NCI-H1048 (cell line): ENCODE measurements at places on chromosomes 6 and 20.

- no peak for DNase-seq
Measured at GRCh38 chr20:7980332-7981046, 39.1 kb downstream of the TMX4 start.

DNA sequence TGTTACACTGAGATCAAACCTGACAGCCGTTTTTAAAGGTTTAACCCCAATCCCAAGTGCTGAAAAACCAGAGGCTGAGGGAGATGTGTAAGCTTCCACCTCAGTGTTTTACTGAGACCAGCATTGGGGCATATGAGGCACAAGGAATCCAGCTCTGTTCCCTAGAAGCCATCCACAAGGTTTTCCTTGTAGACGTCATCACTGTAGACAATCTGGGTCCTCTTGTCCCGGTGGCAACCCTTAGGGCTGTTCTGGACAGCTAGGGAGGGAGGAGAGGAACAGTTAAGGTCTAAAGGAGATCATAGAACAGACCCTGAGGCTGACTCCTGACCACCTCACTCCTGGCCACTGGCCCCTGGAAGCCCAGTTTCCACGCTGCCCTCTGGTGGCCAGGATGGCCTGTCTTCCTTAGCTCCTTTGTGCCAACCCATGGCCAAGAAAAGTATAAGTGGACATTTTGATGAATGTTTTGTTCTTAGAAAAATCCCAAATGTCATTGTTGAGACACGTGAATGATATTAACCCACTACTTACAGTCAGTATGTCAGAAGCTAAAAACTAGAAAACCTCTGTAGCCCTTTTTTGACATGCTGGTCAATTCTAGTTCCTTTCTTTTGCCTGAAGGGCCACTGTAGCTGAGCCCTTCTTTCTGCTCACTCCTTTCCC lies 6.4 kb downstream of the CFB start:
- DNase-seq = no peak

- DNase-seq = no peak
Measured at GRCh38 chr6:150004101-150004782, 21.1 kb downstream of the RAET1L start.

- DNase-seq = no peak
Measured at GRCh38 chr6:123658848-123659247, 22.1 kb upstream of the TRDN start.

DNA sequence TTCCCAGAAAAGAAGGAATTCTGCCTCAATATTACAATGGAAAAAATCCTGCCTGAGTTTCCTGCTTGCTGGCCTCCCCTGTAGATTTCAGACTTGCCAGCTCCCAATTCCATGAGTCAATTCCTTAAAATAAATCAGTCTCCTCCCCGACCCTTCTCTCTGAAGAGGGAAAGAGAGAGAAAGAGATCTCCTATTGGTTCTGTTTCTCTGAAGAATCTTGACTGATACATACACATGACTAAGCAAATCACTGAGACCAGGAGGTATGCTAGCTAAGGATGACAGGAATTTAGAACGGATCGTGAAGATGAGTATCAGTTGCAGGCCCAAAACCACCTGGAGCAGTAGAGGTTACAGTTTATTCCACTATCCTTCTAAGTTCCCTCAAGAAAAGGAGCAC lies 11.3 kb upstream of the RBM24 start:
- no peak for DNase-seq

- DNase-seq = no peak
Measured at GRCh38 chr6:92121228-92121627, 1298.1 kb downstream of the EPHA7 start.

- no peak for DNase-seq
Measured at GRCh38 chr6:42819803-42820511, 38.1 kb downstream of the BICRAL start.

DNA sequence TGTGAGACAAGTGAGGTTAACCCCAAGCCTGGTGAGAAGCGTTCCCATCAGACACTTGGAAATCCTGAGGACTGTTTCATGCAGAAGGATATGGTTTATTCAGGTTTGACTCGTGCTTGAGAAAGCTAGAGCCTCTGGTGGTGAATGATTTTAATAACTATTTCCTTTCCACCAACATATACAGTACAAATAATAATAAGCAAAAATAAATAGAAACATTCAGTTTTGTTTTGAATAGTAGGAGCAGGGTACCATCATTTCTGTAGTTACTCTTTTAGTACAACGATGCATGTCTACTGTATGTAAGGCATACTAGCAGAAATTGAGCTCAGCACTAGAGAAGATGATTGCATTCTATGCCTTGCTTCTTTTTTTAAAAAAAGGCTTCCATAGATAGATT lies 33.5 kb downstream of the PLG start:
- DNase-seq = no peak

DNA sequence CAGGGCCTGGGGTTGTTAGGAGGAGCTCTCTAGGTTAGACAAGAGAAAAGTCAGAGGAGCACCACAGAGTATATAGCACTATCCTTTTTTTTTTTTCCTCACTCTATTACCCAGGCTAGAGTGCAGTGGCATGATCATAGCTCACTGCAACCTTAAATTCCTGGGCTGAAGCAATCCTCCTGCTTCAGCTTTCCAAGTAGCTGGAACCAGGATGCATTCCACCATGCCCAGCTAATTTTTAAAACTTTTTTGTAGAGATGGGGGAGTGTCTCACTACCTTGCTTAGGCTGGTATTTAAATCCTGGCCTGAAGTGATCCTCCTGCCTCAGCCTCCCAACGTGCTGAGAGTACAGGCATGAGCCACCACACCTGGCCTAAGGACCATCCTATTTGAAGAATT lies 19.3 kb upstream of the AKIRIN2 start:
- no peak for DNase-seq
